ENCODE measurements at places on chromosomes 3 and 15.
A peak's percentile ranks its signal among the peaks of the same experiment; 100 is the strongest.

DNA sequence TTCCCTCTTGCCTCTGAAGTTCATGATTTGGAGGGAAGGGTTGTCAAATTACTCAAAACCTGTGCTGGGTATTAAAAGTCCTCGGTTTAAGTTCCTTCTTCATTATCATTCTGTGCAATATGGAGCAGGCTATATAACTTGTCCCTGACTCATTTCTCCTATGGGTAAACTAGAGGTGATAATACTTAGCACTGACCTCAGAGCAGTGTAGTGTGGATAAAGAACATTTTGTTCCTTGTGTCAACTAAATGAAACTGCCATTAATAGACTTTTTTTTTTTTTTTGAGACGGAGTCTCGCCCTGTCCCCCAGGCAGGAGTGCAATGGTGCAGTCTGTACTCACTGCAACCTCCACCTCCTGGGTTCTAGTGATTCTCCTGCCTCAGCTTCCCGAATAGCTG is 2.2 kb upstream of the BBX start:
- no peak for DNase-seq

DNA sequence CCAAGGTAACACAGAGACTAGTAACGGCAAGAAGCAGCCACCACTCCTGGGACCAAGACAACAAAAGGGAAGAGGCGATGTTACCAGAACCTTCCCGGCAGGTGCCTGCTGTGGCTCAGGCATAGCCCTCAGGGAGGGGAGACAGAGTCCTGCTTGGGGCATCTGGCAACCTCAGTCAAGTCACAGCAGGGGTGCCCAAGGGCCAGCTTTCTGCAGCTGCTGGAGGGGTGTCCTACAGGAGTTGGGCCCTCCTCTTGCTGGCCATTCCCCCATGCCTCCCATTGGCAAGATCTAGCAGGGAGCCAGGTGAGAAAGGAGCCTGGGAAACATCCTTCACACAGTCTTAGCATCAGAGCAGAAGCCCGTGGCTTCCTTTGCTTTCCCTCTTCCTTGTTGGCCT is 197.3 kb upstream of the IL12A start:
- no peak for DNase-seq

GRCh38 chr3:158094235-158095110 is 11.7 kb downstream of the SHOX2 start:
- DNase-seq: peak; percentile 76

DNA sequence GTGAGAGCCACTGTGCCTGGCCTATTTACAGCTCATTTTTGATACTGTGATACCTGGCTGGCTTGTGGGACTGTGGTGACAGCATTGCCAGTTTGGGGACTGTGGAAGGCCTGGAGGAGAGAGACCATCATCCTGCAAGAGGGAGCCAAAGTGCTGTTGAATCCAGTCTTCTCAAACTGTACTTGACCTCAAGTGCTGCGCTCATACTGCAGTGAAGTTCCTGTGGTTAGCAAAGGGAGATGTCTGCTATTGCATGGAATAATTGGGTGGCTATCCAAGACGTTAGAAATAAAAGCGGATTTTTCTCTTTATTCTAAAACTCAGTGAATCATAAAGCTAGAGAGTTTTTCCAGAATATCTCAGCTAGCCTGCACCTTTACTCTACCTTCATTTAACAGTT is 83.4 kb downstream of the CCK start:
- DNase-seq: no peak

GRCh38 chr15:55357774-55358173 is 38.8 kb downstream of the PIGB start:
- DNase-seq: no peak

- DNase-seq: no peak
These were observed 127.4 kb upstream of the FEZF2 start for GRCh38 chr3:62500556-62501288.

DNA sequence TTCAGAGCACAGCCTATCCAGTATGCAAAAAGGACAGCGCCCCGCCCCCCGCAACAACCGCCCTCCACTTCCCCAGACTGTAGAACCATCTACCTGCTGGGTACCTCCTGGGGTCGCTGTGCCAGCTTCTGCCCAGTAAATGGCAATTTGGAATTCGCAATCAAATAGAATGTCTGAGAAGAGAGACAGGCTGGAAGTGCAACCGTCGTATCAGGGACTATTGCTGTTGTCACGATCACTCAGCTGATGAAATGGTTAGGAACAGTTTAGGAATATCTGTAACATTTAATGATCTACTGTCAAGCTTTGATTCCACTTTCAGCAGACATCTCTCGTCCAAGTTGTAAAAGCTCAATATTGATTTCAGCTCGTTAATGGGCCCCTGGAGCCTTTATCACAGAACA is 13.3 kb upstream of the PARL start:
- DNase-seq: peak; percentile 43

- no peak for DNase-seq
These were observed 53.0 kb upstream of the GSK3B start for GRCh38 chr3:120147072-120147871.

DNA sequence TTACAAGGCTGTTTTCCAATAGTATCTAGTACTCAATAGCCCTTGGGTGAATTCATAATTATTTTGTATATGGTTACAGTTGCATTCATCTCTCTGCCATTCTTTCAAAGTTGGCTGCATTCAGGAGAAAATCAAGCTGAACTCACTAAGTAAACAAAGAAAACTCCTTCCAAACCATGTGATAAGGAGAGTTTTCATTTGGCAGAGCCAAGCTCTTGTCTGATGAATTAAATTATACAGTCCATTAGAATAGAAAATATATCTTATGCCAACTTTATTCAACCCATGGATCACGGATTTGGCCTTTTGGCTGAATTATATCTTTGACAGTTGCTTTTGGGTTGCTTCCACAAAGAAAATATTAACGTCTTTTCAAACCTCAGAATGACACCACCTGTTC is 272.3 kb upstream of the ROBO1 start:
- no peak for DNase-seq

GRCh38 chr15:70153921-70154717 is 56.4 kb upstream of the TLE3 start:
- no peak for DNase-seq

- no peak for DNase-seq
These were observed 104.7 kb downstream of the ZBTB20 start for GRCh38 chr3:115042351-115042750.

DNA sequence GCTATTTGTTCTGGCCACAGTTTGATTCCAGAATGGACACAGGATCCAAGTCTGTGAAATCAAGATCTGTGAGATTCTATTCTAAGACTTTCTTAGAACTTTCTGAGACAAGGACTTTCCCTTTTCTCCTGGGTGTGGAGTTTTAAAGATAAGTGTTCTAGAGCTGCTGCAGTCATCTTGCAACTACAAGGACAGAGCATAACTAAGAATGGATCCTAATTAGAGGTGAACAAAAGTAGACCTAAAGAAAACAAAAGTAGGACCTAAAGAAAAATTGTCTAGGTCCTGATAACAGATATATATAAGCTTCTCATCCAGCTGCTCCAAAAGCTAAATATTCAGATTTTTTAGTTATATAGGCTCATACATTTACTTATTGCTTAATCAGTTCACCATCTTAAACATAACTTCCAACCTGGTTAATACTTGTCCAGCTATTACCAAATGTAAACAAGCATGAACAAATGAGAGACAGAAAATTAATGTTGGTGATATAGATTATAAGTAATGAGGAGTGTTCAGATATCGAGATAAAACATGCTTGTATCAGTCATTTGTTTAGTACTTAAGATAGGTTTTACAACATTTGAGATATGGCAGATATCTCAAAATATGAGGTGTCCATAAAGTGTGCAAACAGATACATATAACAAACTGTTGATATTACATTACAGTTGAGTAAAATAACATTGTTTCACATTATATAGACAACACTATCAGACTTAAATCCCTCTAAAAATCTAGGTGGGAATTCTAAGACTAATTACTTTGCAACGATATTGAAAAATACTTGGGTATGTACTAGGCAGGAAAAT is 75.1 kb downstream of the CD200 start:
- no peak for DNase-seq

DNA sequence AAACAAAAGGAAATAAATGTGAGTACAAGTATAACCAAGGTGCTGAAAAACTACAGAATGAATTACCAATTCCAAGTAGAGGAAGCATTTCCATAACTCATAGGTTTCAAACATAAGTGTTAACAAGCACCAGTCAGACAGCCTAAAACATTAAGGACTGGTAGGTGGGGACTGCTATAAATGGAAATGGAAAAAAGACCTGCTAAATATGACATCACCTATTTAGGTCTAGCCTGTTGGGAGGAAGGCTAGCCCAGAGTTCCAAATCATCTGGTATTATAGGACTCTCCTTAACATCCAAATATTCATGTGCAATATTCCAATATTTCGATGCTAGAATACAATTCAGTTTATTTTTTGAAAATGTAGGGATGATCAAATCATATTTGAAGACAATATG is 560.0 kb downstream of the ROBO2 start:
- DNase-seq: no peak

DNA sequence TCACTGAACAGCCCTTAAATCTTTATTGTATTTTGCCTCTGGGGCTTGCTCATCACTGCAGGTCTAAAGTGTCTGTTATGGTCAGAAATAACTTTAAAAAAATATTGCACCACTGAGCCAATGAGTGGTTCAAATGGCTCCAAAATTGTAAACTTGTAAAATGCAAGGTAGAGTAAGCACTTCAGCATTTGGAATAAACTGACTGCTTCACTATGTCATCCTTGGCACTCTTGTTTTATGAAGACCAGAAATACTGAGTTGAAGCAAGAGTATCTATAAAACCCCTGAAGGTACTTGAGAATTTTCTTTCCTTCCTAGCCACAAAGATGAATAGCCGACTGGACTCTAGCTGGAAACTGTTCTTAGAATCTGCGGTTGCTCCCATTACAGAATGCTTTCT is 390.3 kb upstream of the DPH6 start:
- no peak for DNase-seq

DNA sequence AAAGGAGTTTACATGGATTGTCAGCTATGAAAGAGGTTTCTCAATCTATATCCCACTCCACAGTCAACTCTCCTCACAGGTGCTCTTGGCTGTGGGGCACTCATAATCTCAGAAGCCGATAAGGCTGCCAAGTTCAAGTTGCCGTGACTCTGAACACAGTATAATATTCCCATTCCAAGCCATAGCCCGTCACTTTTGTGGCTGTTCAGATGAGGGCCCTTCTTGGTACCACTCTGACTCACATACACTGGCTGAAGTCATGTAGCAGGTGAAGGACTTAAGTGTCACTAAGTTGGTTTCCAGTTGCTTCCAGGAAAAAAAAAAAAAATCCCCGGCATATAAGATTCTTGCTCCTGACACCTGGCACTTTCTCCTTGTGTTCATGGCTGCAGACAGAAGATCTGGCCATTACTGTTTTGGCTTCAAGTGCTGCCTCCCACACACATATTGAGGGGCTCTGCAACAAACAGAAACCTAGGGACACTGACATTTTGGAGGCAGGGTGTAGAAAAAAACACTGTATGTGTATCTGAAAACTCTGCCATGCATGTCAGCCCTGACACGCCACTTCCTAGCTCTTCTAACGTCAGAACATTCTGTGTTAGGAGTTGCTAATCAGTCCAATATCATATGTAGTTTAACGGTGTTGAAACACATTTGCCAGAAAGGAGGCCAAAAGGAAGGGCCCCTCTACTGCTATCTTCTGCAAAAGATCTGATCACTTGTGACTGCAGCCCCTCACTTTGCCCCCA is 170.2 kb upstream of the ICE2 start:
- DNase-seq: no peak

GRCh38 chr3:54169524-54169923 is 47.2 kb downstream of the CACNA2D3 start:
- no peak for DNase-seq

DNA sequence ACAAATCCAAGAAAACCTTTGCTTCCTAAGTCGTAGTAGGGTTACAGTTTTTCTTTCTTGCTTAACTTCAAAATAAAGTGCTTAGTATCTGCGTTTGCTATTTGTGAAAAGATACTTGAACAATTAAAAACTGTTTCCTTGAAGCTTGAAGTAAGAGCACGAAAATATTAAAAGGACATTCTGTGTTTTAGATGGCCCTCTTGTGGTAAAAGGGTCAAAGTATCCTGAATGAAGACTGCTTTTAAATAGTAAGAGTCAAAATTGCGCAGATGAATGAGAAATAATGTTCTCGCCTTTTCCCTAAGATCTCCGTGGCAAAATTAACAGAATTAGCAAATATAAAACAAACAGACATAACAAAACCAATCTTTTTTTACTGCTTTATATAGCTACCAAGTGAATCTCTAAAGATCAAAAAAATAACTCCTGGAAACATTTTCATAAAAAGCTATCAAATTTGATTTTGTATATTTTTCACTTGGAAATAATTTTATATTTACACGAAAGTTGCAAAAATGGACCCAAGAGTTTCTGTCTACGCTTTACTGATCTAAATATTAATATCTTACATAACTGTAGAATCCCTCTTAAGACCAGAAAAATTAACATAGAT is 175.4 kb downstream of the MBNL1 start:
- DNase-seq: no peak

DNA sequence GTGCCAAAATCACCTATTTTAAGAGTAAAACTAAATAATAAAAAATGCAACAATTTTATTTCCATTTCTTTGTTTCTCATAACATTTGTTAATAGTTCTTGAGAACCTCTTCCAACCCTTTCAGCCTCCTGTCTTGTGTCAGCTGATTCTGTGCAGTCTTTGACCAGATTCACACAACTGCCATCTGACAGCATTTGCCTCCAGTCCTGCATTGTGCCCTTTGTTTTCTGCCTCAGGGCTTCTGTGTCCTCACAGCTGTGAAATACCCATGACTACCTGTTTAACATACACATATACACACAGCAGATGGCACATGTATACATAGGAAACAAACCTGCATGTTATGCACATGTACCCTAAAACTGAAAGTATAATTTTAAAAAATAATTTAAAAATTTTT is 13.2 kb upstream of the CNTN6 start:
- DNase-seq: no peak

DNA sequence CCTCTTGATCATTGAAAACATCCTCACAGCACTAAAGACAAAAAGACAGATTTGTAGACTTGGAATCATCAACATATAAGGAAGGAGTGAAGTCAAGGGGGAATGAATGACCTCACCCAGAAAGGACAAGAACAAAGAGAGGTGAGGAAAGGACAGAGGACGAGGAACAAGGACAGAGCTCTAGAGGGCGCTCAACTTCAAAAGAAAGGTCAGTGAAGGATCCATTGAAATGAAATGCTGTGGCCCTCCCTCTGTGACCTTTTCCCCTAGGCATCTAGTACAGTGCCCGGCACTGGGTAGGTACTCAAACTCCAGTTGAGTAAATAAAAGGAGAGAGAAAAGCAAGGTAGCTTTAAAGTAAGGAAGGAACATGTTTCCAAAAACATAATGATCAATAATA is 2.6 kb downstream of the ATP8B4 start:
- no peak for DNase-seq

GRCh38 chr3:16182183-16182582 is 7.7 kb downstream of the GALNT15 start:
- no peak for DNase-seq

Data from posterior cingulate gyrus (tissue), 11 donors.